Vagina (tissue), 2 donors: ENCODE measurements at places on chromosomes 5 and 9.

- H3K27me3 ChIP-seq = no peaks in the 10 kb centered on the region
- H3K4me3 ChIP-seq = no peak overlapping the region
- H3K36me3 ChIP-seq = no peaks in the 10 kb centered on the region
- DNase-seq = no peak
- no peak overlapping the region for H3K27ac ChIP-seq
Measured at GRCh38 chr9:5910413-5911057, 19.8 kb downstream of the MLANA start.

GRCh38 chr5:140391312-140391711 is 10.3 kb upstream of the ANKHD1 start:
- H3K36me3 ChIP-seq = no peaks in the 10 kb centered on the region
- H3K27me3 ChIP-seq = no peaks in the 10 kb centered on the region
- H3K27ac ChIP-seq = no peak overlapping the region
- no peaks in the 10 kb centered on the region for H3K4me1 ChIP-seq
- no peak for DNase-seq

GRCh38 chr5:91957666-91958065 is 574.5 kb upstream of the ARRDC3 start:
- DNase-seq = no peak
- no peaks in the 10 kb centered on the region for H3K4me1 ChIP-seq
- H3K27ac ChIP-seq = no peak overlapping the region
- no peaks in the 10 kb centered on the region for H3K36me3 ChIP-seq
- H3K4me3 ChIP-seq = no peak overlapping the region

DNA sequence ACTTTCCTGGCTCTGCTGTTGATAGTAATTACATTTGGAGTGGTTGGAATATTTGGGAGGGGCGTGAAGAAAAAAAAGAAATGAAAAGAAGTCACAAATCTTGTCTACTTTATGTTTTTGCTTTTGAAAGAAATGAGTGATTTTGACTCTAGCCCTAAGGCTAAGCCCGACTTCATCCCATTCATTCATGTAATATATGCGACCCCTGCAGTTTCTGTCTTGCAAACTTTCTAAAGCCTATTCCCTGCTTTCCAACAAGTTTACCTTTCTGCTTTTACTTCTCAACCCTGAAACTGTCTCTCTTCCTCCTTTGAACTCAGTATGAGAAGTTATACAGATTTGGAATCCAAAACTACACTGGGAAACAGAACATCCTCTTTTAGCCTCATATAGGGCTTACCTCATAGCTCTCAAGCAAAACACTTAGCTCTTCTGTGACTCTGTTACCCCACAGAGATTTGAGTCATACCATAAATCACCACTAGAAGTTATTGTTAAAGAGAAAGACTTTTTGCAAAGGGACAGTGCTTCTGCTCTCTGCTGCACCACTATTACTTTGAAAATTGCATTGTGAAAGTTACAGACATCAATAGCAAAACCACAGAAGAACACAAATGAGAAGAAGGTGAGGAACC is 1.6 kb downstream of the CFAP95 start:
- H3K36me3 ChIP-seq = no peaks in the 10 kb centered on the region
- no peak overlapping the region for H3K27ac ChIP-seq
- H3K4me3 ChIP-seq = no peak overlapping the region
- H3K27me3 ChIP-seq = no peaks in the 10 kb centered on the region
- no peak for DNase-seq

- no peaks in the 10 kb centered on the region for H3K27me3 ChIP-seq
- no peaks in the 10 kb centered on the region for H3K36me3 ChIP-seq
- no peak for DNase-seq
Measured at GRCh38 chr9:91933556-91934352, 16.3 kb downstream of the ROR2 start.

DNA sequence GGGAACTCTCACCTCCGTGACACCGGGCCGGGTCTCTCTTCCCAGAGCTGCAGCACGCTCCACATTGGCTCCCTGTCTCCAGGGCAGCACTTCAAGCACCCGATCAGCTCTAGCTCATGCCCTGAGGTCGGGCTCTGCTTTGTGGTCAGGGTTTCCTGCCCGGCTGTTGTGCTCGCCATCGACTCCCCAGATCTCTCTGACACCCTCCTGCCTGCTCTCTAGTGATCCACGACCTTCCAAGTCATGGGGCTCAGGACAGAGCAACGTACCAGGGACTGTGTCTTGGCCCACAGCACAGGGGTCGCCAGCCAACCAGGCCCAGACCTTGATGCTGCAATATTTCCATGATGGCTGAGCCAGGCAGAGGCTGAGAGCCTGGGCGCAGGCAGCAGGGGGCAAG is 45.1 kb downstream of the PRRT1B start:
- no peak overlapping the region for H3K27ac ChIP-seq
- peaks cover 58% of the 10 kb centered on the region for H3K36me3 ChIP-seq
- DNase-seq = no peak
- no peaks in the 10 kb centered on the region for H3K27me3 ChIP-seq
- no peak overlapping the region for H3K4me3 ChIP-seq

GRCh38 chr5:18244309-18244708 is 610.0 kb downstream of the TAF11L14 start:
- no peak for DNase-seq
- no peaks in the 10 kb centered on the region for H3K4me1 ChIP-seq
- H3K36me3 ChIP-seq = no peaks in the 10 kb centered on the region
- H3K27ac ChIP-seq = no peak overlapping the region

DNA sequence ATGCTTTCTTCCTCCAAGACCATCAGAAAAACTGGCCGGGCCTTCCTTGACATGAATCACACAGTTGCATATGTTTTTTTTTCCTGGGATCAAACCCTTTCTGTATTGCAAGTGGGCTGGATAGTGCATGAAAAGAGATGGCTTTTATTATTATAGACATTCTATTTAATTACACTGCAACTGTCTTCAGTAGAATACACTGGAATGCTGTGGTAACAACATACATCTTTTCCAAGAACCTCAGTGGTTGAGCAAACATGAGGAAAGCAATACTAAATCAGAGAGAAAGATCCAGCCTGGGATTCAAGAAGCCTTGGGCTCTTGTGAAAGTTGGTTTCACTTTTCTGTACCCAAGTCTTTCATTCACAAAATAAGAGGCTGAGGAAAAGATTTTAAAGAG is 193.0 kb downstream of the DMAC1 start:
- H3K4me1 ChIP-seq = no peaks in the 10 kb centered on the region
- no peak for DNase-seq
- no peaks in the 10 kb centered on the region for H3K27me3 ChIP-seq
- H3K4me3 ChIP-seq = no peak overlapping the region
- no peak overlapping the region for H3K27ac ChIP-seq
- no peaks in the 10 kb centered on the region for H3K36me3 ChIP-seq
